ENCODE measurements at places on chromosomes 12 and 14. TPM values are rescaled to one million over a fixed set of nuclear protein-coding genes. Genes with fewer than 3 reads are reported as not detected.

DNA sequence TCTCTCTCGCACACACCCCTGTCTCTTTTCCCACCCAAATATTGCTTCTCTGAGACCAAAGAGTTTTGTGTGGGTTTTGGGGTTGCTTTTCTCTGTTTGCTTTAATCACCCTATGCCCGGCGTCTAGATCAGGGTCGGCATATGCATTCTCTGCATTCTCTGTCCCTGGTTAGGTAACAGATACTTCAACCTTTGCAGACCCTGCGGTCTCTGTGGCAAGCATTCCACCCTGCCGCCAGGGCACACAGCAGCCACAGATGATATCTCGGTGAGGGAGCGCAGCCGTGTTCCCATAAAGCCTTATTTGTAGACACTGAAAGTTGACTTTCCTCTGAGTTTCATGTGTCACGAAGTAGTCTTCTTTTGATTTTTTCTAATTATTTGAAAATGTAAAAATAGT is 110.4 kb upstream of the FZD10 start:
- no peak for DNase-seq

GRCh38 chr12:128852885-128853599 is at the start of gene GLT1D1:
GLT1D1 (plus strand) TSS chr12:128853478; CDS start chr12:128853582, 104 bp downstream.
- DNase-seq, result peak; percentile 40

The TAS2R43 gene
- total RNA-seq, result 0.33 TPM

DNA sequence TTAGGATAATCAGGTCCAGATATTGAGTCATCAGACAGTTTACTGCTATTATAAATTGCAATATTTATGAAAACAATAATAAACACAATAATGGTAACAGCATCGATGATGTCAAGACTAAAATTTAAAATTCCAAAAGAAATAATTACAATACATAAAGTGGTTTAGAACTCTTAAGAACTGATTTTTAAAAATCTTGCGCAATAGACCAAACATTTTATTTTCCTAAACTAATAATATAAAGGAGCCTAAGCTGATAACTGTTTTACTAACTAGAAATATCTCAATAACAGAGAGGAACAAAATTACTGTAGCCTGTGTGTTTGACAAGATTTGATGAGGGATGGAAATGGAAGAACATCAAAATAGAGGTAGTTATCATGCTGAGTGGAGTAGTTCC is 93.9 kb upstream of the TRHDE start:
- no peak for DNase-seq

- no peak for DNase-seq
Measured at GRCh38 chr12:116820064-116820656, 61.1 kb downstream of the HRK start.

The PMCH gene
- not detected for total RNA-seq

The HPD gene
- 0.80 TPM for total RNA-seq
